ENCODE measurements at places on chromosomes 16 and 17.

DNA sequence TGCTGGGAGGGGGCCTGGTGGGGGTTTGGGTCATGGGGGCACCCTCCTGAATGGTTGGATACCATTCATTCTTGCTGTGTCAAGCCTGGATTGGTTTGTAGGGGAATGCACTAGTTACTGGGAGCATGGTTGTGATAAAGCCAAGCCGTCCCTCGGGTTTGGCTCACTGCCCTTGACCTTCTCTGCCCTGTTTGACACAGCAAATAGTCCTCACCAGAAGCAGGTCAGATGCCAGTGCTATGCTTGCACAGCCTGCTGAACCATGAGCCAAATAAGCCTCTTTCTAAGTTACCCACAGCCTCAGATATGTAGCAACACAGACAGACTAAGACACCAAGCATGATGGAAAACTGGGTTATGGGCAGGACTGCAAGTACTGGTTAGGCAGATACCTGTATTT, 14.6 kb downstream of the ZNF778 start:
- DNase-seq: no peak

DNA sequence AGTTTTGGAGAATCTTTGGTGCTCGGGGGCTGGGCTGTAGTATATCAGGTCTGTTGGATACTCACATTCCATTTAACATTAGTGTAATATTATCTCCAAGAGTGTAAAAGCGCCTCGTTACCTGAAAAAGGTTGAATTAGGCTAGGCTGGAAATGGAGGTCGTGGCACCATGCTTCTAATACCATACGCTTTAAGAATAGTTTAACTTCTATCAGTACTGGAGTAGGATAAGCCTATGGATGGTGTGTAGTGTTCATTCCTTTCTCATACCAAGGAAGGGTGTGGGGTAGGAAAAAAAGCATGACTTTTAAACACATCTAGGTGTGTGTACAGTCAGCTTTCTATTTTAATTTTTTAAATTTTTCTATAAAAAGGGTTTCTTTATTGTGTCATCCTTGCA, 2.0 kb downstream of the SRCAP start:
- DNase-seq: no peak

- DNase-seq: no peak
Measured at GRCh38 chr17:2081564-2081963, 26.7 kb downstream of the HIC1 start.

DNA sequence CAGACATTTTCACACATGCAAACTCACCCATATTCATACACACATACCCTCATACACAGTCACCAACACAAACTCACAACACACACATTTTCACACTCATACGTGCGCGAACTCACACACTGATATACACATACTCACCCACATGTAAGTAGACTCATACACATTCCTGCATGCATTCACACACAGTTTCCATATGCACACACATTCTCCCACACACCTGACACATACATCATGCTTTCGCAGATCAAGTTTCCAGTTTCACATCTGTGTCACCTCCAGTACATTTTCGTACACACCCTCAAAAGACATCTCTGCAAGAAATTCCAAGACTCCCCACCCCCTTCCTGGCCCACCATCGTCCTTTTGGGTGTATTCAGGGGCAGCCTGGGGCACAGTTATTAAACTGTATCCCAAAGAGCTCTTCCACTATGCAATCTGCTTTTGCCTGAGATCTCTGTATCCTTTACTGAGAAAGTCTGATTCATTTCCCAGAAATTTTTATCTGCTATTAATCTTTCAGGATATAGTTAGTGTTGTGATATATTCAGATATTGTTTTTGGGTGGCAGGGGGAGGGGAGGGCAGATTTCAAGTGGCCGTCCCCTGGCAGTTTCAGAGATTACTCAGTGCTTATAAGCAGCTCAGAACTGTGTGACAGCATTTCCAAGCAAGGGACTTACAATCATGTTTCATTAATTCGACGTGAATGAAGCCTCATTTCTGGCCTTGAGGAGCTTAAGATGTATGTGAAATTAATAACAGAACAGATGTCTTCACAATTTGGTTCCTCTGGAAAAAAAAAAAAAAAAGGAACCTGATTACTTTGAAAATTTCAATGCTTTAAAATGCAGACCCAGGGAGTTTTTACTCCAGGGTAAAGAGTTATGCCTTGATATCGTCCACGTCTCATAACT, 35.3 kb upstream of the MMP2 start:
- DNase-seq: no peak

DNA sequence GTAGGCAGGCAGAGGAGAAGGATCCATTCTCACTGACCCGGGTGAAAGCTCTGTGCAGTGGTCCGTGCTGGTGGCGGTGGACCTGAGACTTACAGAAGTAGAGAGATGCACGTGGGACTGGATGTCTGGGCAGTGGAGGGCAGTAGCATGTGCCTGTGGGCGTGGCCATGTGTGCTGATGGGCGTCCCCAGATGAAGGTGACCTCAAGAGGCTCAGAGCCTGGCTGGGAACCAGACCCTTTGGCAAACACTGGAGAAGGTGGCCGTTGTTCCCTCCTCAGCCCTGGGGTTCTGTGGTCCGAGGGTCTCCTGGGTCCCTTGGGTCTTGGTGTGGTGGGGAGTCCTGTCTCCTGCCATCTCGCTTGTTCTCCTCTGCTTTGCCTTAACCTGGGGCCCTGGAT, 15.6 kb downstream of the WSCD1 start:
- DNase-seq: no peak

- no peak for DNase-seq
Measured at GRCh38 chr16:101586-101985, 23.6 kb downstream of the MPG start.

GRCh38 chr17:41452281-41452680, 11.5 kb upstream of the KRT38 start:
- no peak for DNase-seq
